Thoracic aorta (tissue), 2 donors: ENCODE measurements at places on chromosomes 4 and X.

- DNase-seq, result no peak
Measured at GRCh38 chrX:54076903-54077302, 32.6 kb upstream of the PHF8 start.

DNA sequence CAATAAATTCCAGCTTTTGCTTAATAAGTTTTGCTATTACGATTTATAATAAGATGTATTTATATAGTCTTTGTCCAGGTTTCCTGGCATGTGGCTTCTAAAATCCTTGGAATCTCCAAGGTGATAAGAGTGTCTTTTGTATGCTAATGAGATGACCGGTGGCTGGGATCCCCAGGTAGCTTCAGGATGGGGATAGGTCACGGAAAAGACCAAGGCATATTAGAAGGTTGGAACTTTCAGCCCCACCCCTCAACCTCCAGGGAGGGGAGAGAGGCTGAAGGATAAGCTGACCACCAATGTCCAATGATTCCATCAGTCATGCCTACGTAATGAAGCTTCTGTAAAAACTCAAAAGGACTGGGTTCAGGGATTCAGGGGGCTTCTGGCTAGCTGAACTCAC is 41.7 kb downstream of the SMIM20 start:
- DNase-seq, result no peak

GRCh38 chrX:155613927-155614559 is 1.3 kb upstream of the TMLHE start:
- no peak for DNase-seq

DNA sequence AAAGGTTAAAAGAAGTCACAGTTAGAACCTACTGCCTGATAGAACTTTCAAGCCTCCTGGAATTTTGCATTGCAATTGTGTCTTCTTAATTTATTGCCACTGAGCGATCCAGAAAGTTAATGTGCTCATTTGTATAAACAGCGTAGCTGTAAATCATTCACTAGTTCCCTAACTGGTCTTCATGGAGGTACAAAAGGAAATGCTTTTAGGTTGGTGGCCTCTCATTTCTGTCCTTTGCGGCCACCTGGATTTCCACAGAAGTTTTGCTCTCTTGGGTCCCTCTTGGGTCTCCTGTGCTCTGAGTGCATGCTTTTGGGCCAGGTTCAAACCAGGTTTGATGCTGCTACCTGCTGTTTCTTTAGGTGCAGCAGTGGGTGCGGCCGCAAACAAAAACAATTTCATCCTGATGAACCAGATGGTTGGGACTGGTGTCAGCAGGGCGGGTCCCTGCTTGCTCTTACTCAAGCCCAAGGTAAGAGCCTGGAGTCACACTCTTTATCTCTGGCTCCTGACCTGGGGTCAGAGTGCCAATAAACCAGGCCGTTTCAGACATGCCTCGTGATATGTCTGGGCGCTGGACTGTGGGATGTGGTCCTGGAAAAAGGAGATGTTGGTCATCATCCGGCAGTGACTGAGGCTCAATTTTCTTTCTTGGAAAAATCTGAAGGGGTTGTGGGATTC is 270.1 kb downstream of the PTTG2 start:
- no peak for DNase-seq
